ENCODE measurements at places on chromosomes 4 and X.
A peak's percentile ranks its signal among the peaks of the same experiment; 100 is the strongest.

- DNase-seq, result peak; percentile 23
These were observed 60.6 kb upstream of the SPANXN2 start for GRCh38 chrX:143781103-143781502.

DNA sequence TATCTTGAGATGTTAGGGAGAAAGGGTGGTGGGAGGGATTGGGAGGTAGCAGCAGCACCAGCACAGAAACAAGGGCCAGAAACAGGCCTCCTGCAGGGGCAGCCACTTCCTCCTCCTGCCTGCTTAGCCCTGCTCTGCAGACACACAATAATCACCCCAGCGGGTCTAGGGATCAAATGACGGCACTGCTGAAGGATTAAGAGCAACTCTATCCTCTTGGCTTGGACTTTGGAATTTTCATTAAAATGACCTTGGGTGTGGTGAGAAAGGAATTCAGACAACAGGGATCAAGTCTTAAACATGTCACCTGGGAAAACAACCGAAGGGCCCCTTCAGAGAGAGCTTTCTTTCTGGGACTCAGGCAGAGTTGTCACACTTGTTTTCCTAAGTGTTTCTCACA lies 353.4 kb downstream of the SPRY1 start:
- no peak for DNase-seq

DNA sequence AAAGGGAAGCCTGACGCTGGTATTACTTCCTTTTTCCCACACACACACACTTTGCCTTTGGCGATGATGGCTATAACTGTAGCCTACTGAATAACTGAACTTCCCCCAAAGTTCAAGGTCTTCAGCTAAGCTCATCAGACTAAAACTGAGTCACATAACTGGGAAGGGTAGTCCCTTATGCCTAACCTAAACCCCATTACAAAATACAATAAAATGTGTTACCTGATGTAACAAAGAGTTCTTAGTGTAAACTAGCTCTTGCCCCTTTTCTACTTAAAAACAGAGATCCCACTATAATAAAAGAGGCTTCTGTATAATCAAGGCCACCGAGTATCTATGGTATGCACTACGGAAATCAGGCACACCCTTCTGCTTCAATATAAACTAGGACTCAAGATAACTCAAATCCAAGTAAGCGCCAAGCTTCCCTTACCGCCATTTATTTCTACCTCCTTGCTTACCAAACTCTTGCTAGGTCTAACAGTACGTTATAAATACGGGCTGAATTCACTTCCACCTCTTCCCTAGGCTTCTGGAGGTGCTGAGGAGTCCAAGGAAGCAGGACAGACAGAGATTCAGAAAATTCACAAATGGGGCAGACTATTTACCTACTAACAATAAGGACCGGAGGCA lies 2.4 kb downstream of the OTUD4 start:
- DNase-seq, result no peak

DNA sequence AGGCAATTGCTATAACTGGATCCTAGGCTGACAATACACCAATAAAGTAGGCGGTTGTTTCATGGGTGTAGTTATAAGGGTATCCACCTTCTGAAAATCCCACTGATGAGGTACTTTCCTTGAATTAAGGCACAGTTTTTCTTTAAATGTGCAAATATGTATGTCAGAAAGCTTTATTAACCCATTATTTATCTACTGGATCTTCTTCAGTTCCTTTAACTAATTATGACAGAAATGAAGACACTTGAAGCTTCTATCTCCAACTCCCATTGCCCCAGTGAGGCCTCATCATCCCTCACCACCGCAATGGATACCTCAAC lies 159.6 kb upstream of the KLF3 start:
- no peak for DNase-seq

GRCh38 chr4:680551-680927 lies 6.2 kb downstream of the MYL5 start:
- DNase-seq, result no peak

- DNase-seq, result no peak
These were observed at the start of gene ZAR1 for GRCh38 chr4:48490012-48490679. TSS of gene ZAR1 (plus strand) at chr4:48490252. CDS start at chr4:48490292, 40 bp downstream.

GRCh38 chr4:100166297-100167039 lies 23.8 kb downstream of the DDIT4L start:
- no peak for DNase-seq
